ENCODE measurements at places on chromosomes 3 and 15.

- DNase-seq = peak; percentile 78
Measured at GRCh38 chr3:13073326-13074005, at the start of gene IQSEC1. Gene IQSEC1, minus strand, starts transcription at chr3:13073429. Its CDS starts 415 bp downstream, at chr3:13073014.

DNA sequence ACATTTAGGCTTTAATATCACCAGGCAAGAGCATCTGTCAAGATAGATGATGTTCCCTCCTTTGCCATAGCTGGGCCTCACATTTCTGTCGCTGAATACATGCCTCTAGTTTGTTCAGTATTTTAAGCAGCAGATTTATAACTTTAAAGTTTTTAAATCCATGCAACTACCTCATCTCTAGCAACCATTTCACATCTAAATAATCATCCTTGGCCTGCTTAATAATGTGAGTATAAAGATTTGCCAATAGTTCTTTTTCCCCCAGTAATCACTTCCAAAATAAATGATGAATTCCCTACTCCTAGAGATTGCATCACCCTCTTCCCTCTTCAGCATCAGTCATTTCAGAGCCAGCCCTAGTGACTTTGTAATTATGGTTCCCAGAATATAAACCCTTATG lies 36.2 kb upstream of the FILIP1L start:
- DNase-seq = no peak

DNA sequence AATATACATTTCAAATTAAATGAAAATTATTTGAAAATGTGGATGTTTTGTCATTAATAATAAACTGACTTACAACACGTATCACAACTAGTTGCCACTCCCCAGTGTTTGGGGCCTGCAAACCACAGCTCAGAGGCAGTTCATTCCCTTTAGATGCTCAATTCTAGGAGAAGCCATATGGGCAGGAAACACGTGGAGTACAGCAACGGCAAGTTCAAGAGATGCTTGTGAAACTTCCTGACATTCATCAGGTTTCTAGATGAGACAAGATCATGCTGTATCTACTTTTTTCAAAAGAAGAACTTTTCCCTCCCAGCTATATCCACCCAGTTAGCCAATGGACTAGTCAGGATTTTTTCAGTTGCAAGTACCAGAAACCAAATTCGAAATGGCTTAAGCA lies 17.6 kb upstream of the PLA2G4D start:
- DNase-seq = no peak

DNA sequence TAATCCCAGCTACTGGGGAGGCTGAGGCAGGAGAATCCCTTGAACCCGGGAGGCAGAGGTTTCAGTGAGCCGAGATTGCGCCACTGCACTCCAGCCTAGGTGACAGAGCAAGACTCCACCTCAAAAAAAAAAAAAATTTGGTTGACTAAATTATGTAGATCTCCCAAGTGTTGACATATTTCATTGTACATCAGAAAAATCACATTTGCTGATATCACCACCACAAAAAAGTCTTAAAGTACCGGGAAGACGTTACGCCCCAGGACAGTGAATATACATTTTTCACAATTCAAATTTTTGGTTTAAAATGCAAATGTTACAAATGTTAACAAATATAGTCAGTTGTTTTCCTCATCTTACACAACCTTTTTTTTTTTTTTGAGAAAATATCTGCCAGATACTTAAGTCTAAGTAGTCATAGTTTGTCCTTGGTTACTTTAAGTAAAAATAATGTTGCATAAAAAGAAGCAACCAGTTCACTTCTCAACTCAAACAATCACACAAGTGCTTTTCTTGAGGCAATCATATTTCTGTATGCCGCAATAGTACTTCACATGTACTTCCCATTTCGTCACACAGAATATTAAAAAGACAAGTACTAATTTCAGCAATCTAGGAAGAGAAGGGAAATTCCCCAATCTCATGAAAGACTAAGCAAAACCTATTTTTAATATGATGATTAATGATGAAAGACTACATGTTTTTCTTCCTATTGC lies 41.0 kb upstream of the TCF12 start:
- no peak for DNase-seq

DNA sequence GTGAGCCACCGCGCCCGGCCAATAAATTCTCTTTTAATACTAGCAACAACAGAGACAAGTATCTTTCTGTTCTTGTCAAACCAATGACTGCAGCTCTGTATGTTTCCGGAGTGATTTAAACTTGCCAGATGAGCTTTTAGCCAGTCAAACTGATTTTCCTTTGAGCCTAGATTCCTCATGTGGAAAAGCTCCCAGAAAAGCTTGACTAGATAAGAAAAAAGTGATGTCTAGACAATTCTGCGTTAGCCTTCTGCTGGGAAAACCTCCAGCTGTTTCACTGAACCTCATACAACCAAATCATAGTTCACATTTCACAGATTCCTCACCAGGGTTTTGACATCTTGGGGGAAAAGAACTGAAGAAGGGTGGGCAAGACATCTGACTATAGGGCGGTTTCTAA lies 78.6 kb downstream of the MAGI1 start:
- DNase-seq = no peak

DNA sequence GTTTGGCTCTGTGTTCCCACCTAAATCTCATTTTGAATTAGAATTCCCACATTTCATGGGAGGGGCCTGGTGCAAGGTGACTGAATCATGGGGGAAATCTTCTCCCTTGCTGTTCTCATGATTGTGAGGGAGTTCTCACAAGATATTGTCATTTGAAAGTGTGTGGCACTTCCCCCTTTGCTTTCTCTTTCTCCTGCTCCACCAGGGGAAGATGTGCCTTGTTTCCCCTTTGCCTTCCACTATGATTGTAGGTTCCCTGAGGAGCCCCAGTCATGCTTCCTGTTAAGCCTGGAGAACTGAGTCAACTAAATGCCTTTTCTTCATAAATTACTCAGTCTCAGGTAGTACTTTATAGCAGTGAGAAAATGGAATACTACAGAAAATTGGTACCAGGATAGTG lies 157.2 kb upstream of the TPRG1 start:
- no peak for DNase-seq

DNA sequence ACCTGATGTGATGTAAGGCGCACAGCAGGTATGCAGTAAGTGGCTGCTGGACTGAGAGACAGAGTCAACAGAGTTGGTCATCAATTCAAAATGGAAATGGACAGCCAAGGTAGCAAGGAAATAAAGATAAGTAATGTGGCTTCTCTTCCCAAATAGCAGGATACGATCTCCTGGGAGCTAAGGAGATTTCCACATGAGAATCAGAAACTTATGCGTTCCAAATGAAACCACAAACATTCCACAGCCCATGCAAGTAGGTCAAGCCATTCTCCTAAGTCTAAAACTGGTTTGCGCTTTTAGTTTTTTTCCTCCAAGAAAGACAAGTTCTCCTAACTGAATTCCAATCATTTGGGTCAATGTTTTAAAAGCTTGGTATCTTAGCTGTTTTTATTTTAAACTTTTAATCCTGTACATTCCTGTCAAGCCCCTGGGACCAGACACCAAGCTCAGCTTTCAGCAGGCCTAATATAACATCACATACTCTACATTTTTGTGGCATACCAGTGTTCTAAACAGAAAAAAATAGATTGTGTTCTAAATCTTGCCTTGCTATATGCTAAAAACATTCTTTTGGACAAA lies 73.7 kb upstream of the TSPAN3 start:
- no peak for DNase-seq

- DNase-seq = no peak
Measured at GRCh38 chr3:180072786-180073185, 36.0 kb upstream of the PEX5L start.

- DNase-seq = peak; percentile 44
Measured at GRCh38 chr3:122299872-122300460, 25.1 kb upstream of the CSTA start.

- DNase-seq = no peak
Measured at GRCh38 chr15:48641416-48641815, 4.1 kb downstream of the FBN1 start.

DNA sequence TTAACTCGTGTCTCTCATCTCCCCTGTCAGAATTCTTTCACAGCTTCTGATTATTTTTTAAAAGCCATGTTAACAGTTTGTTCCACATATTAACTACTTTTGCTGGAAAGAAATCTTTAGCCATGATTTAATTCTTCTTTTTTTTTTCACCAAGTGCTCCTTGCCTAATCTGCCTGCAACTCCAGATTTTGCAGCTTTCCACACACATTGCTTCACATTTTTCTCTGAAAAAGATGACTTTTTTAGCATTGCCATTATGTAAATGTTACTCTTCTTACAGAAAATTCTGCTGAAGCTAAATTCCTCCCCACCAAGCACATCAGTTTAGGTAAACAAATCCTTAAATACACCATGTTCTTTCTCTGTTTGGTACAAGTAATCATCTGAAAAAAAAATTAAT lies 23.4 kb upstream of the PPARG start:
- no peak for DNase-seq

GRCh38 chr3:46948830-46949671 lies 27.5 kb downstream of the CCDC12 start:
- no peak for DNase-seq

DNA sequence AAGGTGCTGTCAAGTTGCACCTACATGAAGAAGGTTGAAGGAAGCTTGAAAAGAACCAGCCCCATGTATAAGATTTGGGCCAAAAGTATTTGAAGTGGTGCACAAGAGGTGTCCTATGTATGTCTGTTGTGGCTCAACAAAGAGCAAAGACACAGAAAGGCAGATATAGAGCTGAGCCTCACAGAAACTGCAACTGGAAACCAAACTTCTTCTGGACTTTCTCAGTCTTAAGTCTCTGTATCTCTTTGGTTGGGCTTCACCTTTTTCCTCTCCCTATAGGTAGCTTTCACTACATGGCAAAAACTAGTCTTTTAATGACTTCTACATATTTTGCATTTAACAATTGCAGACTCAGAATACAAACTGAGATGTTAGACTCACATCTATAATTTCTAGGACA lies 8.8 kb upstream of the CMC1 start:
- no peak for DNase-seq

DNA sequence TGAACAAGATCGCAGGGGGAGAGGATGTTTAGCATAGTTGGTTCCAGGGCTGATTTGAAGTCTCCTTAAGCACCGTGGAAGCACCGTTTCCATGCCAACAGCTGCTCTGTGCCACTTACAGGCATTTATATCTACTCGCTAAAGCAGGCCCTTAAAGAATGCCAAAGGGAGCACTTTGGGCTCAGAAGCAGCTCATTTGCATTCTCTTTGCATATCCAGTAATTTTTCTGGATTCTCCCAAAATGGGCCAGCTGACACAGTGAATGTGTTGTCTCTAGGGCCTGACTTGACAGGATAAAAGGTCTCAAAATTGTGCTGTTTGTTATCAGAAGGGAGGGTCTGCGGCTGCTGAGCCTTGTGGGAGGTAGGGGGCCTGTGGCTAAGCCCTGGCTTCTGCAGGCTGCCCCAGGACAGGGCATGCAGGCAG lies 138.6 kb downstream of the FBLN2 start:
- no peak for DNase-seq

DNA sequence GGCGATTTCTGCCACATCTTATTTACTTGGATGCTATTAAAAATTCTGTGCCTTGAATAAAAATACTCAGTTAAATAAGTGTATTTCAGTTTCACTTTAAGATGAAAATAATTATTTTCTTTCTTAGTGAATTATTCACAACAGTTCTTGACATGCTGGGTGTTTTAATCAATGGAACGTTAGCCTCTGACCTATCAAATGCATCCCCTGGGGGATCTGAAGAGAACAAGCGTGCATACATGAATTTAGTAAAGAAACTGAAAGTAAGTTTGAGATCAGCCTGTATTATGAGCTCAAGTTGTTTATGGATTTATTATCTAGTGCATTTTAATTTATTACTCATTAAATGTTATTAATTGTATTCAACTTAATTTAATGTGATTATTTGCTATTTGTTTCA lies 597 bp downstream of the P2RY12 start:
- no peak for DNase-seq

DNA sequence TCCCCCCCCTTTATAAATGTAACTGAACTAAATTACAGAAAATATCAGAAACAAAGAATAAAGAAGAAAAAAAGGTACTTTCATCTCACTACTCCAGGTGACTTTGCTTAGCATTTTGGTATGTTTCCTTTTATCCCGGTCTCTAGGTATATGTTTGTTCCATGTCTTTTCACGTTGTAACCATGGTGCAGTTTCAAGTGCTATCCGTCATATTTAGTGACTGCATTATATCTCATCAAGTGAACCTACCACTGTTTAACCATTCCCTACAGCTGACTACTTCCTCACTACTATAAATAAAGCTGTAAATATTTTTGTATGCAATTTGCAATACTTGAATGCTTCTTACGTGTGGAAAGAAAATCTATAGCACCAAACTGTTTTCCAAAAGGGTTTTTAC lies 2.2 kb downstream of the BTBD1 start:
- DNase-seq = no peak

- DNase-seq = no peak
Measured at GRCh38 chr3:152392272-152392880, 123.6 kb downstream of the MBNL1 start.

DNA sequence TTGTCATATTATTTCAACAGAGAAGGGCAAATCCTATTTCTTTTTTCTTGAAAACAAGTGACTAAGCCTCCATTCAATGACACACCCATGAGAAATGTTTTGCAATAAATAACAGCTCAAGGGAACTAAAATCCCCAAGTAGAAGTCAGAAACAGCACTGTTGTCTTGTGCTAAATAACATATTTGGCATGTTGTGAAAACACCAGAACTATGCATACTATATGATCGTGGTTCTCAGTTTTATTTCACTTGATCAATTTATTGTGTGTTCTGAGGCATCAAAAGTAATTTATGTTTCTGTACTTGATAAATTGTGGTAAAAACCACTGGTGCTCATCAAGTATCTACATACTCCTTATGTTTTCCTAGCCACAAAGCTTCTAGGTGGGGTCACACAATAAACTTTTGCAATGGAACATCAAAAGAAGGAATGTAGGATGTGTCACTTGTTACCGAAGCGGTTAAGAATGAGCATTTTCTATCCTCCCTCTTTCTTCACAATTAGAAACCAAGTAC lies 691.7 kb upstream of the CBLB start:
- no peak for DNase-seq

DNA sequence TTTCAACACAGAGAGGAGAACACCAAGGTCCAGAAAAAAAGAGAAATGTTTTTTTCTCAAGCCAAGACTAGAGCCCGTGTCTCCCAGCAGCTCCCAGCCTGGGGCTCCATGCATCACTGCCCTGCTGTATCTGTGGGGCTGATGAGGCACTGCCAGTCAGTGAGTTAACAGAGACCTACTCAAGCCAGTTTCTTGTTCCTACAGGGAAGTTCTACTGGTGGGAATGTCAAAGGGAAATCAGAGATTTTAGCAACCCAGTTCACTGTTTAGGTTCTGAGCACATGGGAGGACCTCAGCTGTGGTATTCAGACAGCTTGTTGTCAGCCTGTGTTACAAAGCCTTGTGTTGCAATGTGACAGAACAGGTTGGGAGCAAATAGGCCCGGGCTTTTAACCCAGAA lies 234.3 kb downstream of the TLE3 start:
- no peak for DNase-seq

DNA sequence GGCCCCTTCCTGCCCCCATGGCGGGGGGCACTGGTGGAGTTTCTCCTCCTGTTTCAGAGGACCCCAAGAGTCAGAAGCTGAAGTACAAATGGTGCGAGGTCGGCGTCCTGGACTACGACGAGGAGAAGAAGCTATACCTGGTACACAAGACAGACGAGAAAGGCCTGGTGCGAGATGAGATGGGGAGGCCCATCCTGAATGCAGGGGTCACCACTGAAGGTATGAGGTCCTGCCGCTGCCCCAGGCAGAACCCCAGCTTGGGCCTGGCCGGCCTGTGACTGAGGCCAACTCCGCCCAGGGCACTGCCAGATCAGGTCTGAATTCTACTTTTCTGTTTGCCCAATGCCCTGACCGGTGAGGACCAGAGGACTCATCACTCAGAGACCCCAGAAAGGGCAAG lies 15.0 kb downstream of the DNAH1 start:
- DNase-seq = no peak
